Activated CD8-positive, alpha-beta memory T cell treated with anti-CD3 and anti-CD28 coated beads, Interleukin-2, amount 10 ng/mL, durations not matched to agents 7 days and 5 days (primary cell): ENCODE measurements at places on chromosomes 5 and 9.

GRCh38 chr5:83256091-83256780 is 178.9 kb downstream of the XRCC4 start:
- no peak for DNase-seq

- DNase-seq, result no peak
Observed at GRCh38 chr5:109516390-109516789, 106.6 kb upstream of the PJA2 start.

DNA sequence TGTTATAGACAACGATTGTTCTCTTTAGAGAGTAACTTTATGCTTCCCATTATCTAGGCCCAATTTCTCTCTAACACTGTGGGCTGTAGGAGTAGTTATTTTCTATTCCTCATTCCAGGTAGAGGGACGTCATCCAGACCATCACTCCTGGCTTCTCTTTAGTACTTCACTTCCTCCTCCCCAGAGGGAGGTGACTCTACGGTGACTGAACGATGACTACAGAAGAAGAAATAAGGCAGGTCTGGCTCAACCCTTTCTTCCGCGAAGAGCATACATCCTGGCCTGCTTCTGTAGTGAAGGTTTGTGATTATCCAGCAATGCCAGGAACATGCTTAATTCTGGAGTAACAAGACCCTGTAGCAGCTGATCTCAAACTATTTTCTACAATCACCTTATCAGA is 50.8 kb downstream of the HMGCR start:
- no peak for DNase-seq

GRCh38 chr9:21455320-21455719 is 15.1 kb downstream of the IFNA1 start:
- DNase-seq, result no peak

DNA sequence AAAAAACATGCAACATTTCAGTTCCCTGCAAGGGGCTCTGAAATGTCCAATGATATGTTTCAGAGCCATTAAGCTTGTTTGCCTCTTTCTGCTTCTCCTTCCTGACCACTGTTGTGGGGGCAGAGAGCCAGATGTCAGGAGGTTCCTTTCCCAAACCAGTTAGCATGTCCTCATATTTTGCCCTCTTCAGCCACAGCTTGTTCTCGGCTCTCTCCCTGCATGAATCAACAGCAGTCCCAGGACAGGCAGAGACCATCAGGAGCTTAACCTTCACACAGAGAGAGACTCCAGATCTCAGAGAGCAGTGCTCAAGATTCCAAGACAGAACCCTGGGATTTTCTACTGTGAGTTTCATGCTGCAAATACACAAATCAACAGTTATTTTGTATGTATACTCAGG is 218.5 kb downstream of the COMMD10 start:
- DNase-seq, result no peak

GRCh38 chr9:94900222-94901018 is 173.9 kb downstream of the AOPEP start:
- DNase-seq, result no peak

GRCh38 chr9:114671605-114672004 is 10.4 kb downstream of the TEX48 start:
- DNase-seq, result no peak

- no peak for DNase-seq
Observed at GRCh38 chr9:134167530-134167931, 3.2 kb upstream of the RNU6ATAC start.

- no peak for DNase-seq
Observed at GRCh38 chr5:105331558-105331957, 1769.0 kb upstream of the NUDT12 start.

DNA sequence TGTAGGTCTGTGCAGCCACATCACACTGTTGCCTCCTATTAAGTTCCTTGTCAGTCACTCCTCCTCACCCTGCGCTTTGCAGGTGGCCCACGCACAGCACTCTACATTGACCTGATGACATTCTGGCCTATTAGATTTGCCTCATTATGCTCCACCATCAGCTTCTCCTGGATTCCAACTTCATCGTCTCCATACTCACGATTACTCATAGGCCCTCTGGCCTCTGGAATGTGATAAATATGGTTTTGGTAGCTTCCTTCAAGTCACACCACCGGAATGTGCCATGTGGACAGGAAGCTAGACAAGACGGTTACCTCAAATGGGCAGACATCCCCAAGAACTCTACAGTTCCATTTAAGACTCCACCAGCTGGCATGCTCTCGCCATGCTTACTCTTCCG is 158.0 kb upstream of the LHFPL2 start:
- no peak for DNase-seq

GRCh38 chr9:8823131-8823895 is 1023.7 kb upstream of the DMAC1 start:
- no peak for DNase-seq

DNA sequence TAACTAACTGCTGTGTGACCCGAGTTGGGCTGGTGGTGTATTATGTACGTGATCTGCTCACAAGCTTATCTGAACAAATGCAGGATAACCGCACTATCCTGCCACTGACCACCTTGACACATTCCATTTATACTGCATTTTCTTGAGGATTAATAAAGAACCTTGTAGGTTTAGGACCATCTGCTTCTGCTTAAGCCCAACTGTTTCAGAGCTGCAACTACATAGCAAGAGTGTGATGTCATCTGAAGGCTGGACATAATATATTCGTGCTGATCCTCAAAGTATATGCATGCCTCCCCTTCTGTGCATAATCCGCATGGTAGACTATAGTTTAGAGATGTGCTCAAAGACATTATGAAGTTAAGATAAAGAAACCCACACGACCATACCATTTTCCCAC is 435.9 kb downstream of the BNC2 start:
- no peak for DNase-seq

- peak; percentile 59 for DNase-seq
Observed at GRCh38 chr5:140145818-140146522, 20.2 kb downstream of the IGIP start.

DNA sequence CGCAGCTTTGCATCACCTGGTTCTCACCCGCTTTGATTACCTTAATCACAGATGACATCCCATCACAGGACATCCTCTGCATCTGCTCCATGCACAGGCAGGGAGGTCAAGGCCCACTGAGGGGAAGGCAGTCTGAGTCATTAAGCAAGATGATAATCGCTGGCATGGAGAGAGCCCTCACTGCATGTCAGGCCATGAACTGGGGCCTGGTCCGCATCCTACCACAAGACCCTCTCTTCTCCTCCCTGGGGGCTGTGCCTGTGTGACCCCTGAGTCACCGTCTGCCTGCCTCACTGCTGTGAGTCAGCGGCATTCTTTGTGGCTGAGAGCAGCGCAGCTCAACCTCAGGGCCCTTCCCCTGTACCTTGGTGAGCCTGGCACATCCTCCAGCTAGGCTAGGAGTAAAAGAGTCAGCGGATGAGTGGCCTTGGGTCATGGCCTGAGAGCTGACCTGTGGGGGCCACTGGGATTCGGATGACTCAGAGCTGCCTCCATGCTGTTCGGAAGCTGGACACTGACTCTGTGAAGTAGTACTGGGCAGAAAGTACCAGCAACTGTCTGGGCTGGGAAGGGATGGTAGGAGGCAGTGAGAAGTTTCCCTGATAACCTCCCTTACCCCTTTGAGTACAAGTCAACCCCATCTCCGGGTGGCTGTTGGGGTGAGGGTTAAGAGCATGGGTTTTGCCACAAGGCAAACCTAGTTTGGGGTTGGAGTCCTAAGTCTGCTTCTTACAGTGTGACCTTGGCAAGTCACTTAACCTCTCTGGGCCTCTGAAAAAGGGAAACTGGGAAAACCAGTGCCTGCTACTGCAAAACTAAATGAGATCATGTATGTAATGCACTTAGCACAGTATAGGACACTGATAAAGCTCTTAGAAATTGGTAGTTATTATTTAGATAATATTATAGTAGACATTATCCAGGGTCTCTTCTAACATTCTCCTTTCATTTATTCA is 14.6 kb upstream of the ARSI start:
- no peak for DNase-seq

DNA sequence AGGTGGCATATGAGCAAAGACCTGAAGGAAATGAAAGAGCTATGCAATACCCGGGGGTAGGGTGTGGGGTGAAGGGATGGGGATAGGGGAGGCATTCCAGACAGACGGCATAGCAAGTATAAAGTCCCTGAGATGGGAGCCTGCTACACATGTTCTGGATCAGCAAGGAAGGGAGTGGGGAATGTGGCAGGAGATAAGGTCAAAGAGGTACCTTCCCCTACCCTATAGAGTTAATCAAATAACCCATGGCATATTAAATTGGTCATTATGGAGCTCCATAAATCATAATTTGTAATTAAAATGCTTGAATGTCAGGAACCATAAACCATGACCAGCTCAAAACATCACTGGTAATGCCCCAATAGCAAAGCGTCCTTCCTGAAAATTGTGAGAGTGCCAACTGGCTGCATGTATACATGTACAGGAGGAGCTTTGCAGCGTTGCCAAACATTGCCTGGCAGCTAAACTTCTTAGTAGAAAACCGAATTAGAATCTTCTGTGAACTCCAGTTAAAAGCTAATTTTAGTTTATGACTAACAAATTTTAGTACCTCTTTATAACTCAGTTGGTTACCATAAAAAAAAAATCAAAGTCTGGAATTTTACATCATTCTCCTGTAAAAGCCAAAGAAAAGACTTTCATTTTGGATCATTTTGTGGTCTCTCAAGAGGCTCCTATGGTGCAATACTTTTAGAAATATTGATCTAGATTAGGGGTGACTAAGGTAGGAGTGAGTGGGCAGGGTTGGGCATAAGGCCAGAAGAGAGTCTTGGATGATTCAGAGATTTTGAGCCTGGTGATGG is 4.7 kb downstream of the DNAI1 start:
- DNase-seq, result no peak
